Right lobe of liver (tissue), 6 donors: ENCODE measurements at places on chromosomes 16 and 17.

GRCh38 chr16:80743772-80744171 is 60.6 kb downstream of the CDYL2 start:
- no peak for DNase-seq

DNA sequence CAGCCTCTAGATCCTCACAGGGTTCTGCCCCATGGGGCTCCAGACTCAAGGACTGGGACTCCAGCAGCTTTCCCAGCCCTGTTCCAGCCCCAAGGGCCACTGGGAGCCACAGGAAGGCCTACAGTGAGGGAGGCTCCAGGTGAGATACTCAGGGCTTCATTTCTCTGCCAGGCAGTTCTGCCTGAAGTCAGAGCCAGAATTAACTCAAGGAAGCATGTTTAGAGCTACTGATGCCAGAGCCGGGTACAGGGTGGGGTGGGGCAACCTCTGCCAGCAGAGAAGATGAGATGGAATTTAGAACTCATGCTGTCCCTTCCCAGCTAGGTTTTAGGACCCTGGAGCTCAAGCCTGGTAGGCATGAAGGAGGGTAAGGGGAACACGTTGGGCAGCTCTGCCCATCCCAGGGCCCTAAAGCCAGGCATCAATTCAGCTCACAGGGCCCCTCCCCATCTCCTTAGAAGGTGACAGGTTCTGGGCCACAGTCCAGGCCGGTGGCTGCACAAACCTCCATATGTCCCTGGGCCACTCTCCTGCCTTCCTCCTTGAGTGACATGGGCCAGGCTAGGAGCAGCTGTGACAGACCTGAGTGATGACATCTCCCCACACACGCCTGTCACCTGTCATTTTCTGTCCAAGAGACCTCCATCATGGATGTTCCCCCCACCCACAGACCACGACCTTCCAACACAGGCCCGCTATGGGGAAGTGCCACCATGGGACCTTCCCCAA is 24.5 kb upstream of the SPPL2C start:
- DNase-seq = no peak

- no peak for DNase-seq
Observed at GRCh38 chr17:9432134-9432885, 143.3 kb downstream of the STX8 start.

DNA sequence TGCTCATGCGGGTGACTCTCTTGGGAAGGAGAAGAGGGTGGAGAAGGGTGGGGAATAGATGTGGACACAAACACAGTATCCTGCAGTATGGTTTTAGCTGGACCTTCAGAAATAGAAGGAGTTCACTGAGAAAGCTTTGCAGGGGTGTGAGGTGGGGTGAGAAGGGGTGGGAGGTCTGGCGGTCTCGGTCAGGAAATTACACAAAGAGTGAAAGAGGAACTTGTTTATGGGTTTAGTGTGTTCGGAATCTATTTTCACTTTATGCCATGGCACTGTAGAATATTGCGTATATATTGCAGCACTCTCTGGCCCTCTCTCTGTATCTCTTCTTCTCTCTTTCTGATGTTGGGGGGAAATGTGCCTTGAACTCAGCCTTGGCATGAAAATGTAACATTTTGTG is 148.2 kb upstream of the GOT2 start:
- DNase-seq = no peak

DNA sequence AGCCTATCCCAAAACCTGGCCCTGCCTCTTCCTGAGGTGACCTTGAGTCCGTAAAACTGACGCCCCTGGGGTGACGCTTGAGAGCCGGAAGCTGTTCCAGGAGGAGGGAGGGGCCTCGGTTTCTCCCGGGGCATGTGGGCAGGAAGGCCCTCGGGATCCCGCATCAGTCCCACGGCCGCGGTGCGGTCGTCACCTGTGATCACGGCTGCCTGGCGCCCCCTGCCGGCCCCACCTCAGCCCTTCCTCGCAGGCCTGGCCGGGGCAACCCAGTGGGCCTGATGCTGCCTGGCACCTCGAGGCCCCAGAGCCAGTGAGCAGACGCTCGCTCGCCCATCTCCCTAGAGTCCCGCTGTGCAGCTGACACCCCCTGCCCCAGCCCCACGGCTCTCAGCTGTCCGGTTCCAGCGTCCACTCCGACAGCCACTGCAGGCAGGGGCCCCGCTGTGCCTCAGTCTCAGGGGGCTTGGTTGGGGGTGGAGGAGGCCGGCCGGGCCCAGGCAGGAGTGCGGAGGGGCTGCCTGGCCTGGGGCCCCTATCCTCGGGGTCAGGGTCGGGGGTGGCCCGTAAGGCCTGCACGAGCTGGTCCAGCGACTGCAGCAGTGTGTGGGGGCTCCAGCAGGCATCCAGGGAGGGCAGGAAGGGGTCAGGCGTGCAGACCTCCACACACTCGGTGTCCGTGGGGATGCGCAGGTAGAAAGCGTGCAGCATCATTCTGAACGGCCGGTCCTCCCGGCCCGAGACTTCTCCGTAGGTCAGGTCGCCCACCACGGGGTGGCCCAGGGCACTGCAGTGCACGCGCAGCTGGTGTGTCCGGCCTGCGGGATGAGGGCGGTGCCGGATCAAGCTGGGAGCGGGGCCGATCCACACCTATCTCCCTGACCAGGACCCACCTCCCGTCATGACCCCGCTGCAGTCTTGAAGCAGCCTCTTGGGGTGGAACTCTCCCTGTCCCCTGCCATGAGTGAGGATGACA is 2.3 kb downstream of the RPUSD1 start:
- DNase-seq = peak; percentile 75

DNA sequence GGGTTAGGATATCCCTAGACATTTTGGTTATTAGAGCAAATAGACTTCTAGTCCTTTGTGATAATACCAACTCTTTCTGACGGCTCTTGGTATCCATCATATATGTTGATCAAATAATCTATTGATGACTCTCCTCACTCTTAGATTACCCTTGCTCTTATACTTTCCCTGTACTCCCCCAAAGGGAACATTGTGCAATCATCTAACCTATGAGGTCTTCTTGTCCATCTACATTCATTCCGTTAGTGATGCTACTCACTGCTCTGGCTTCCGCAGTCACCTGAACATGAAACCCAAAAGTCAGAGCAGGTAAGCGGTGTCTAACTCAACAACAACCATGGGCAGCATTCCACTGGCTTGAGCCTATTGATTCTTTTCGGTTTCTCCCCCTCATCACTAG is 223.7 kb upstream of the SALL1 start:
- DNase-seq = no peak

DNA sequence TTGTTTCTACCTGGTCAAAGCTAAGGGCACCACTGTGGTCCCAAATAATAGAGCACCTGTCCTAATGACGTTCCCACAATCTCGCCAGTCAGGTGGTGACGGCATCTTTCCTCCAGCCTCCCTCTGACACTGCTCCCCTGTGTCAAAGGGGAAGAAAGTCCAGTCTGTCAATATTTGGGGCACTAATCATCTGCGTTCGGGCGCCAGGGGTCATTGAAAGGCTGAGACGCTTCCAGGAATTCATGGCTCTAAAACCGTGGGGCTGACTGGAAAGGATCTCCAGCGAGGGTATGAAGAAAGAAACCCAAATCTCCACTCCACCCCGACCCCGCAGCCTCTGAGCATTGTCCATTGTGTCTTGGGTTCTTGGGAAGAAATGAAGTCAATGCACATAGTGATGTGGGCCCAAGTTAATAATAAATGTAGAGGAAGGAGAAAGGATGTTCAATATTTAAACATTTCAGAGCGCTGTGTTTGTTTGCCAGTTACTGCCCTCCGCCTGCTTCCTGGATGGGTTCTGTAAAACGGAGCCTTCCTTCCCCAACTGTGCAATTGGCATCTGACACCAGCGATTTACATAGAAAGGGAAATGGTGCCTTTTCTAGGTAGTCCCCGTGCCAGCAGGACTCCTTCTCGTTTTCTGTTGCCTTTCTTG is 103.2 kb downstream of the SOCS1 start:
- DNase-seq = no peak

DNA sequence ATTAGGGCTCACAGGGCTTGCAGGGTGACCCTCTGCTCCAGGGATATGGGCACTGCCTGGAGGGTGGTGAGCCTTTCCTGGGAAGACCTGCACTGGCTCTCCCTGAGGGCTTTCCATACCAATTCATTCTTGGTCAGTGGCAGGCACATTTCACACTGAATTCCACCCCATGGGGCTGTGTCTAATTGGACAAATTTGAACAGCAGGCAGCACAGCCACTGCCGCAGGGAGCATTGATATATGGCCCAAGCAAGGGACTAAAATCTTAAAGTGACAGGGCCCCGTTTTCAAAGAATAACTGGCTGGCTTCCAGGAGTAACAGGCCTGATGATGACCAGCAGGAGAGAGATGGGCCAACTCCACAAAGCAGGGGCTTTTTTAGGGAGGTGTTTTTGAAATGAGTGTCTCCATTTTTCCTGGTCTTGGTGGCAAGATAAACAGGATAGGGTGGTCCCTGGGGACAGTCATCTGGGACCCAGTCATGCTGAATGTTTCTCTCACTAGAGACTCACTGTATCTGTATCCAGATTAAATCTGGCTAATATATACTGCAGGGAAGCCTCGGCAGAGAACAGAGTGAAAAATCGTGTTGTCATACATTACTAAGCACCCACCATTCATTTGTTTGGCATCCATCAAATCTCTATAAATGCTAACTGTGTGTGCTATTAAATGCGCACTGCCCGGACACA is 74.1 kb upstream of the TBX2 start:
- no peak for DNase-seq

DNA sequence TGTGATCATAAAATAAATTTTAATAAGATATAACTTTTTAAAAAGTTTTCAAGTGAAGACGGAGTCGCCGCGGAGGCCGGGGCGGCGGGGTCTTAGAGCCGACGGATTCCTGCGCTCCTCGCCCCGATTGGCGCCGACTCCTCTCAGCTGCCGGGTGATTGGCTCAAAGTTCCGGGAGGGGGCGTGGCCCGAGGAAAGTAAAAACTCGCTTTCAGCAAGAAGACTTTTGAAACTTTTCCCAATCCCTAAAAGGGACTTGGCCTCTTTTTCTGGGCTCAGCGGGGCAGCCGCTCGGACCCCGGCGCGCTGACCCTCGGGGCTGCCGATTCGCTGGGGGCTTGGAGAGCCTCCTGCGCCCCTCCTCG is at the start of gene FOXC2:
FOXC2 (plus strand) TSS at position 229 of the 365 bp plus-strand sequence. CDS start 507 bp downstream, outside the sequence.
- peak; percentile 53 for DNase-seq

- DNase-seq = no peak
Observed at GRCh38 chr16:60553090-60553757, 1483.0 kb downstream of the CDH8 start.

- no peak for DNase-seq
Observed at GRCh38 chr17:78798695-78799559, 16.9 kb upstream of the CYTH1 start.

GRCh38 chr17:67751101-67752074 is 33.7 kb downstream of the NOL11 start:
- DNase-seq = no peak

- DNase-seq = no peak
Observed at GRCh38 chr16:31357324-31358109, 2.5 kb downstream of the ITGAX start.

GRCh38 chr17:55830699-55831471 is 80.0 kb downstream of the PCTP start:
- no peak for DNase-seq

DNA sequence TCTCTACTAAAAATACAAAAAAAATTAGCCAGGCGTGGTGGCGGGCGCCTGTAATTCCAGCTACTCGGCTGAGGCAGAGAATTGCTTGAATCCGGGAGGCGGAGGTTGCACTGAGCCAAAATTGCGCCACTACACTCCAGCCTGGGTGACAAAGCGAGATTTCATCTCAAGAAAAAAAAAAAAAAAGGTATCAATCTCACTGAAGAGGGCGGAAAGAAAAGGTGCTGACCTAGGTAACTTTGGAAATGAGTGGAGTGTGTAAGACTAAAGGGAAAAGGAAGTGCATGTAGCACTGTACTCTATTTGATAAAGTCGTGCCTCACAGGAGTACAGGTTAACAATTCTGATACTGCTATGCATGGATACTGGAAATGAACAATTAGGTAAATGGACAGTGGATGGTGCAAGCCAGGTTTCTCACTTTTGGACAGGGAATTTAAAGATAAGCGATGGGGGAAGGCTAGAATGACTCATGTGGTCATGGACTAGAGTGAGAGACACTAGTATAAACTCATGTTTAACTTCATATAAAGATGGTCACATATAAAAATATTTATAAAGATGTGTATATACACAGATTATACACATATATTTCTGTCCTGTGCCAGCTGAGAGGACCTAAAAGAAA is 142.9 kb downstream of the CDK5R1 start:
- no peak for DNase-seq
